Putamen (tissue), 1 donor: ENCODE measurements at places on chromosomes 5 and 9.

- no peak for DNase-seq
Measured at GRCh38 chr5:173301695-173302545, 26.3 kb downstream of the STC2 start.

DNA sequence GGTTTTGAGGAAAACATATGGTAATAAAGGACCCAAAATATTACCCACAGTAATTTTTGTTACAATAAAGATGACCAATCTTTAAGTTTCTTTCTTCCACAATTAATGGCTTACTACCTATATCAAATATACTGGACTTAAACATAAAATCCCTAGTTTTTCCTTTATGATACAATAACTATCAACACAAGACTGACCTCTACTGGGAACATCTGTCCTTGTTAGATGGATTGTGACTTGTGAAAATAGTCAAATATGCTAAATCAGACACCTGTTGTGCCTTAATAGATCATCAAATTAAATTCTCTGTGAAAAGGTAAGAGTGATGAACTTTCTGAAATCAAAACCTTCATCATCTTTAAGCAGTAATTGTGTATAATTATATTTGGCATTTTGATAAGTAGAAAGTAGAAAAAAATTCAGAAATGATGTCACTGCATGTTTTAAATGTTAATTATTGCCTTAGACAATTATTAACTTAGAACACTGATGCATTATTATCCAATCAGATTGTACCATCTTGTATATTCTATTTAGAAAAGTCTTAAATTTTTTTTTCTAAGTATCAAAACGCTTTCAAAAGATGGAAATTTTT, 113.6 kb downstream of the DEPDC1B start:
- DNase-seq = peak; percentile 7

- no peak for DNase-seq
Measured at GRCh38 chr5:100780376-100780870, 122.7 kb downstream of the ST8SIA4 start.

- no peak for DNase-seq
Measured at GRCh38 chr5:148829734-148830133, 3.3 kb downstream of the ADRB2 start.

GRCh38 chr5:158450751-158451171, 591.8 kb upstream of the CLINT1 start:
- DNase-seq = no peak
